ENCODE measurements at places on chromosomes 6 and 20. TPM values are rescaled to one million over a fixed set of nuclear protein-coding genes. Genes with fewer than 3 reads are reported as not detected.

- DNase-seq, result peak; percentile 94
Measured at GRCh38 chr6:150072201-150072600, 3.3 kb upstream of the ULBP3 start.

- no peak for DNase-seq
Measured at GRCh38 chr6:111789598-111789997, 83.7 kb downstream of the FYN start.

RHAG gene
- total RNA-seq, result not detected

C6orf118 gene
- total RNA-seq, result not detected

ISM1 gene
- total RNA-seq, result 4.1 TPM

C2 gene
- 282 TPM for total RNA-seq

Measured in upper lobe of right lung (tissue), 1 donor.